ENCODE measurements at places on chromosomes 7 and 10.

DNA sequence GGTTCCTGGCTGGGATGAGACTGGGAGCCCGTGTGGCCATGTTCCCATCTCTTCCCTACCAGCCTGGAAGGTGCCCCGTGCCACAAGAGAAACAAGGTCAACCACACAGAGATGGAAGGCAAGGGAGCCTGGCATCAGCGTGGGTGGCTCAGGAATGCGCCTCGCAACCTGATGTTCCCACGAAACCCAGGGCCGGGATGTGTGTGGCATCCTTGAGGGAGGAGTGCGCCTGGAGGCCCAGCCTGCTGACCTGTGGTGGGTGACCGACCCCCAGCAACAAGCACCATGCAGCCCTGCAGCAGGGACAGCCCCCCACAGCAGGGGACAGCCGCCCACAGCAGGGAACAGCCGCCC, 267.2 kb downstream of the ELFN1 start:
- no peak for DNase-seq

GRCh38 chr10:58028597-58029366, 238.9 kb downstream of the IPMK start:
- DNase-seq = no peak

GRCh38 chr10:112986544-112987190, 36.6 kb downstream of the TCF7L2 start:
- no peak for DNase-seq

- no peak for DNase-seq
Observed at GRCh38 chr10:3292636-3293035, 120.1 kb upstream of the PITRM1 start.

DNA sequence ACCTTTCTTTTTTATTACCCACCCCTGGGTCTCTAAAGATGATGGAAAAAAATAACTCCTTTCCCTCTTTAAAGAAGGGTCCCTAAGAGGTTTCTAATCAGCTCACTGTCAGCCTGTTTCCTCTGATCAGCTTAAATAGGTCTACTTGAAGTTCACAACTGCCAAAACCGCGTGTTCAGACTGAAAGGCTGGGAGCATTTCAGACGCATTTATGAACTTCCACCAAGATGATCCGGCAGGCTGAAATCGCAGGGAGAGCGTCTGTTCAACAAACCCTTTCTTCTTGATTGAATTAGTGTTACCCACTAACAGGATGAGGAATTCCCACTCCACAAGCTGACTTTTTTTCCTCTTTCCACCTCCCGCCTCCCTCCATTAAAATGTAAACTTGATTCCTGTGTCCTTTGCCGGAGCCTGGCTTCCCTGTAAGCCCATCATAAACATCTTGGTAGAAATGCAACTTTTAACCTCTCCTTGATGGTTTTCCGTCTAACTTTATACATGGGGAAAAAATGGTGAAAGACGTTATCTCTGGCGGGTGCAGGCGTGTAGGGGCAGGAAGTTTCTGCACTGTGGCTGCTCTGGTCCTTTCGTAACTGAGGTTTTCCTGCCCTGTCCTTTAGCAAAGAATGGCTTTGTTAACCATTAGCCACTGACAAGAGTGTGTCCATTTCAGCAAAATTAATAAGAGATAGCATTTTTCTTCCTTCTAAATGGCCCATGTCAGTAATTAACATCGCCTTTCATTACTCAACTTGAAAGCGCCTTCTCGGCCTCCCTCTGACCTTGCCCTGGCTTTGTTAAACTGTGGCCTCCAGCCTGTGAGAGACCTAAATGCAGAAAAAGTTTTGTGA, 130.7 kb downstream of the BAMBI start:
- DNase-seq = no peak

DNA sequence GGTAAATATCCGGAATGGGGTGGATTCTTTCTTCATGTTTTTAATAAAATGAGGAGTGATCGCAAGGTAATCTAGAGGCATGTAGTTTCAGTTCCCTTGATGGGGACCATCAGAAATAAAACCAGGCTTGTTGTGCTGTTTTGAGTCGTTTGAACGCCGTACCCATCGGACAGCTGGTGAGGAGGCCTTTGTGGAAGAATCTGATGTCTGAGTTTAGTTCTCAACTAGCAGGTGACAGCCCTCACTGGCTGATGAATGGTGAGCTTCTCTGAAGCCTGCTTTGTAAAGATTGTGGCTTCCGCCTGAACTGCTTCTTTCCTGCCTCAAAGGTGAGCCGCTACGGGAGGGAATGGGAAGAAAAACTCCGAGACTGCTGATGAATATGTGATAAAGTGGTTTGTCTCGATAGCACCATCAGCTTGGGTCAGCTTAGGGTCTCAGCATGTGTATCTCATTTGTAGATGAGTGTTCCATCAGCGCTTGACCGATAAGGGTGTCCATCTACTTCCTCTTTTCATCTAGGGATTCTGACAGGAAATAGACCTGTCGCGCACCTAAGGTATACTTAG, 977 bp downstream of the TMEM248 start:
- peak; percentile 9 for DNase-seq

DNA sequence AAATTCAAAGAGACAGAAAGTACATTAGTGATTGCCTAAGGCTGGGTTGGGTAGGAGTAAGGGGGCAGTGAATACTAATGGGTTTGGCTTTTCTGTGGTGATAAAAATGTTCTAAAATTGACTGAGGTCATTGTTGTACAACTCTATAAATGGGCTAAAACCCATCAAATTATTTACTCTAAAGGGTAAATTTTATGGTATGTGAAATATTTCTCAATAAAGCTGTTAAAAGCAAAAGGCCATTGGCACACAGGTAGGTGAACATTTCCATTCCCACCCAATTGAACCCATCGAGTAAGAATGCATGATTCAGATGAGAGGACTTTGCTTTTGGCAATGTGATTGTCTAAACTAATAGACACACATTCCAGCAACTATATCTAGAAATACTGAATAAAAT, 579.4 kb downstream of the GATA3 start:
- DNase-seq = no peak

GRCh38 chr10:24207341-24207740, 1.6 kb upstream of the KIAA1217 start:
- no peak for DNase-seq

- DNase-seq = no peak
Observed at GRCh38 chr7:152893801-152894294, 134.3 kb downstream of the ACTR3B start.

- DNase-seq = no peak
Observed at GRCh38 chr7:123727071-123727837, 21.5 kb downstream of the WASL start.

- DNase-seq = peak; percentile 61
Observed at GRCh38 chr7:32905175-32905662, 13.7 kb upstream of the KBTBD2 start.

GRCh38 chr10:51617576-51618235, 81.7 kb downstream of the CSTF2T start:
- DNase-seq = no peak

- DNase-seq = no peak
Observed at GRCh38 chr7:135602304-135602703, 44.6 kb downstream of the NUP205 start.

DNA sequence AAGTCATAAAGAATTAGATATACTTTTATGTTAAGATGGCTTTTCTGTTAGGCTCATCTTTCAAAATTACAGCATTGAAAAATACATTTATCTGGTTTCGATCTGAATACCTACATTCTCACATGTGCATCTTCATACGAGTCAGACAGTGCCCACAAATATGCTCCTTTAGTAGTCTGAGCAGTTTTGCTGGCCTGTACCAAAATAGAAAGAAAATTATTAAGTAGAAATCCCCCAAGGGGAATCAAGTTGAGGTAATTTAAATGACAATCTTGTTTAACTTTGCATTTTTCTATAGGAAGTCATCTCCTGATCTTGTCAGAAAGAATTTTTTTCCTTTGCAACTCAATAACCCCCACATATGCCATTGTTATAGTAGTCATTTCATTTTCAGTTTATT, 287.4 kb upstream of the SEMA3D start:
- DNase-seq = no peak

- DNase-seq = no peak
Observed at GRCh38 chr7:87212498-87212897, 7.0 kb downstream of the TMEM243 start.

DNA sequence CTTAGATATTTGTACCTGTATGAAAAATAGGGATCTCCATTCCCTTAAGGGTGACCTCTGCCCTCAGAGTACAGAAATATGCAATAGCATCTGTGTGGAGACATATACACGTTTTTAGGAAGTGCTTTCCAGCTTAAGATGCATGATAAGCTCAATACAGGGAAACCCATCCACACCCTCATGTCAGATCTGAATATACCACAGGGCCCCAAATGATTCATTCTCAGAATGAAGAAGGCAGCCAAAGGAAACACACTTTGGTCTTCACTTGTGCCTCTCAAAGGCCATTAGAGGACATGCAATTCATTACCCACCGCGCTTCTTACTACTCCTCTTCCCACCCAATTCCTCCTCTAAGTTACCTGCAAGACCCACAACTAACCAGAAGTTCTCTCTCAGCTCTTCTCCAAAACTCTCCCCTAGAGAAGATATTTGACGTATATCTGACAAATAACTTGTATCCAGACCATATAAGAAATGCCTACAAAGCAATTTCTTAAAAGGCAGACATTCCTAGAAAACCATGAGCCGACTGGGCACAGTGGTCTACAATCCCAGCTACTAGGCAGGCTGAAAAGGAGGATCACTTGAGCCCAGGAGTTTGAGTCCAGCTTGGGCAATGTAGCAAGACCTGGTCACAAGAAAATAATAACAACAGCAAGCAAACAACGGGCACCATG, 103.0 kb downstream of the OAT start:
- DNase-seq = no peak

DNA sequence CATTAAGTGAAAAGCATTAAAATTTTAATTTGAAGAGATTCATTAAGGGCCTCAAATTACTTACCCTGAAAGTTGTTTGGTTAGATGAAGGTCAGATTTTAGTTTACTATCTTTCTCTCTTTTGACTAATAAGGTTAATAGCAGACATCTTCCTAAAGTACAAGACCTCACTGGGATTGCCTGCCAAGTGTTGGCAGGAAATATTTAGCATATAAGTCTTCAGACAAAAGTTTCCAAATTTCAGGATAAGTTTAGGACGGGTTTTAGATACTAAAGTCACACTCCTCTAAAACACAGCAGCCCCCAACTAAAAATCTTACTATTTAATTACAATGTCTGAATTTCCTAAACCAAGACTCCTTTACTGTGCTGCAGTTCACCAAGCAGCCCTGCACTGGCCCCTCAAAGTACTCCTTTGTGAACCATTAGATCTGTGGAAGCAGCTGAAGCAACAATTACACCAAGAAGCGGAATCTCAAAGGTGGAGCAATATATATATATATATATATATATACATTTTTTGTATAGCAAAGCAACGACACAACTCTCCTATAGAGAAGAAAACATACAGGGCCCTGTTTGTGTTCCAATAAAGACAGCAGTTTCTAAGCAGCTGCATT, 91.2 kb upstream of the KCNIP2 start:
- no peak for DNase-seq

DNA sequence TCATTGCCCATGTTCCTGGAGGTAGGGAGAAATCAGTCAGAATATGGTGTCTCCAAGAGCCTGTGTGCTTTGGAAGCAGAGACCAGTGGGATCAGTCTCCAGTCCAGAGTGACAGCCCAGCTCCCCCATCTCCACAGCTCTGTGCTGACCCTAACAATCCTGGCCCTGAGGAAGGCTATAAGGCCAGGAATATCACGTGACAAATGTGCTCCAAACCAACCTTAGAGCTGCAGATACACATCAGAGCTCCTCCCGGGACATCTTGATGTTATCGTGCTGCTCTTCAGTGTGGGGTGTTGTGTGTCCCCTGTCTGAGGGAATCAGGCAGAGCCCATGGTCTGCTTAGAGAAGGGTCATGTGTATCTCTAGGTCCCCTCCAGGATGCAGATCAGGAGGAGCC, 15.2 kb downstream of the DMBT1 start:
- no peak for DNase-seq

- DNase-seq = no peak
Observed at GRCh38 chr7:10908600-10908999, 65.1 kb upstream of the PHF14 start.

GRCh38 chr10:58950618-58951017, 225.8 kb upstream of the PHYHIPL start:
- no peak for DNase-seq

- DNase-seq = peak; percentile 55
Observed at GRCh38 chr7:832167-832967, at the start of gene SUN1. Gene SUN1 (plus strand): TSS chr7:832476. CDS start chr7:832525, 49 bp downstream.

DNA sequence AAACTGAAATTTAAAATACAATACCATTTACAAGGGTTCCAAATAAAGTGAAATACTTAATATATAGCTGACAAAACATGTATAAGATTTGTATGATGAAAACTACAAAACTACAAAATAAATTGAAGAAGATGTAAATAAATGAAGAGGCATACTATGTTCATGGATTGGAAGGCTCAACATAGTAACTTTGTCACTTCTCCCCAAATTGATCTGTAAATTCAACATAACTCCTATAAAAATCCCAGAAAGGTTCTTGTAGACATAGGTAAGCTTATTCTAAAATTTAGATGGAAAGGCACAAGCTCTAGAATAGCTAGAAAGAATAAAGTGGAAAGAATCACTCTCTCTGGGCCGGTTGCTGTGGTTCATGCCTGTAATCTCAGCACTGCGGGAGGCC, 24.2 kb upstream of the NFKB2 start:
- DNase-seq = no peak

DNA sequence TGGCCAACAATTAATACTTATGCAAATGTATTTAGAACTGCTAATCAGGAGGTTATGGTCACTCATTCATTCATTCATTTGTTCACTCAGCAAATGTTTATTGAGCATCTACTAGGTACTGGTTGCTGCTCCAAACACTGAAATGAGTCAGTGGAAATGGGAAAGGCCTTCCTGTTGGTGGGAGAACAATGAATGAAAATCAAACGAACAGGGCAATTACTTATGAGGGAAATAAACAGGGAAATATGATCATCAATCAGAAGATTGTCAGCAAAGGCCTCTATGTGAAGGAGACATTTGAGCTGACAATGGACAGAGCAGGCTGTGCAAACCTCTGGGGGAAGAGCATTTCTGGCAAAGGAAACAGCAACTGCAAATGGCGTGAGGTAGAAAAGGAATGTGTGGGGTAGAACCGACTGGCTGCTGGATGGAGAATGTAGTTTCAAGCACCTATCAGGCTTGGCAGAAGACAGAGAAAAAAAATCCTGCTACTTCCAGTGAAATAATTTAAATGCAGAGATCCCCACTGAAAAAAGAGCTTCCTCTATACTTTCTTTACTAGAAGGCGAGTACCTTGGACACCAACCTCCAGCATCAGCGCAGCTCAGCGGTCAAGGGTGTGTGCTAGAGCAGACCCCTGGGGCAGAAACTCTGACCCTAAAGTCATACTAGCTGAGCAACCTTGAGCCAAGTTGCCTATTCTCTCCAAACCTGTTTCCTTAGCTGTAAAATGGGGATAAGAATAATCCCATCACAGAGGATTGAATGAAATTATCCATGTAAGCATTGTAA, 108.8 kb upstream of the EEPD1 start:
- no peak for DNase-seq

GRCh38 chr7:143499246-143499645, 21.6 kb downstream of the TAS2R41 start:
- DNase-seq = no peak
